M059J (cell line): ENCODE measurements at places on chromosomes 1 and 21. TPM values are rescaled to one million over a fixed set of nuclear protein-coding genes. Genes with fewer than 3 reads are reported as not detected.

The TDRD10 gene
- total RNA-seq = not detected in 2 replicates

The CHIA gene
- not detected in 2 replicates for total RNA-seq

The SPRR2E gene
- total RNA-seq = not detected in 2 replicates

DNA sequence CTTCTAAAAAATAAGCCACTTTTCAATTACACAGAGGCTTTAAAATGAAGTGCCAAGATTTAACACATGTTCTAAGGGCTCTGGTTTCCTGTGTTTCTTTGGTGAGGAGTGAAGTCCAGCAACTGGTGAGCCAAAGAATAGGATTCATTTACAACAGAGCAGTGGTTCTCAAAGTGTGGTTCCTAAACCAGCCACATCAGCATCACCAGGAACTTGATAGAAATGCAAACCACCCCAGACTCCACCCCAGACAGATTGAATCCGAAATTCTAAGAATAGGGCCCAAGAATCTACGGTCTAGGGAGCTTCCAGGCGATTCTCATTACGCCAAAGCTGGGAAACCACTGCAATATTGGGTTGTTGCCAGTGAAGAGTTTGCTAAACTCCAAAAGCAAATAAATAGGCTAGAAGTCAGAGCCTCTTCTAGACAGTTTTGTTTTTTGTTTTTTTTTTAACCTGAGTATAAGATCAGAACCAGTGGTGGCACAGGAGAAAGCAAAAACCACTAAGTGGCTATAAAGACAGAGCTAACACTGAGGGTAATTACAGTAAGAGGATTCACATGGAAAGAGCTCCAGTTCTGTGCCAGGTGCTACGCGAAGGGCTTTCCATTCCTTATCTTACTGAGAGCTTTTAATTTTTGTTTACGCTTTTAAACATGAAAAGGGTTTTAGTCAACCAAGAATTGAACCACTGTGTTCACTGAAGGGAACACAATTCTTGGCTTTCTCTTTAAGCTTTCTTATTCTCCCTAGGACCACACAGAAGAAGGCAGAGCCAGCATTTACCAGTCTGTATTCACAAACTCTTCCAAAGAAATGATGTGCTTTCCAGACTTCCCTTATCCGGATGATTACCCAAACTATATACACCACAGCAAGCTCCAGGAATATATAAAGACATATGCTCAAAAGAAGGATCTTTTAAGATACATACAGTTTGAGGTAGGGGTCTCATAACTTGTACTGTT, 42.4 kb upstream of the FMO2 start:
- peak; percentile 29 for DNase-seq

DNA sequence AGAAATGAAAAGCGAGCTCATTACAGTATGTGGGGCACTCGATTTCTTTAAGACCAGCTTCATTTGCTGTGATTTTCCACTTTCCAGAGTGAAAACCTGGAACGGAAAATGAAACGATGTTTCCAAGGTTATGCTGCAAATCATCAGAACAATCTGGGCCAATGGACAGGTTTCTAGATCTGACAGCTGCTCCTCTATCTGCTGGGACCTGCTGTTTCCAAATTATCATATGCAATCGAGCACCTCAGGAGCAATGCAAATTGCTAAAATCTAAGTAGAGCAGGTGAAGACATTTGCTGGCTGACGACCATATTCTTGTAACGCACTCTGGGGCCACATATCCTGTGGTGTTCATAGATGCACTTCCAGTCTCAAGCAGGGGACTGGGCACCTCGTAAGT, 39.7 kb upstream of the TIAM1 start:
- no peak for DNase-seq

- no peak for DNase-seq
Observed at GRCh38 chr1:216723274-216723780, at the start of gene ESRRG. TSS of gene ESRRG (minus strand) at chr1:216723429. CDS start at chr1:216723299, 130 bp downstream.

DNA sequence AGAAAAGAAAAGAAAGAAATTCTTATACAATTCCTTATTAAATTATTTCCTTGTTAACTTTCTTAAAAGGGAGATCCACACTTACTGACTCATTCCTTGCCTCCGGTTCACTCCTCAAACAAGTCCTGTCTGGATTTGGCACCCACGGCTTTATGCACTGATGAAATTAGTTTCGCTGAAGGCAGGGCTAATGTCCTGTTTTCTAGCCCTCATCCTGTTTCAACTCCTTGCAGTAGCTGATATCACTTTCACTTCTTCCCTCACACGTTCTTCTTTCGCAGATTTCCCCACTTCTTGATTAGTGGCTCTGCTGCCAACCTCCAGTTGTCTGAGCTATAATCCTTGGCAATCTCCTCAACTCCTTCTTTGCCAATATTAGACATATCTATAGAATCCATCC, 215.2 kb downstream of the URB2 start:
- no peak for DNase-seq

DNA sequence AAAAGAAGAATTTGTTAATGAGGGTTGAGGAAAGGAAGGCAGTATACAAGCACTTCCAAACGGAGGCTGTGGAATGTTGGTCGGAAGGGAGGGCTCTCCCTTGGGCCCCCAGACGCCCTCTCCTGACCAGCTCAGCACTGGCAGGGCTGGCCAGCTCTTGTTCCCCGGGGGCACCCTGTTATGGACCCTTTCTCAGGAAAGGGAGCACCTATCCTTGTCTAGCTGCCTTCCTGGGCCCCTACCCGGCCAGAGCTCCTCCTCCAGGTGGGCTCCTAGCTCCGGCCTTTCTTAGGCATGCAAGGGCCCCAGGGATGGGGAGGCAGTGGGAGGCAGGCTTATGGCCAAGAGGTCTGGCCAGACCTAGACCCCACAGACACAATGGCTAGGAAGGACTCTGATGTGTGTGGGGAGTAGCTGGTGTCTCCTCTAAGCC, 926 bp downstream of the BLACAT1 start:
- DNase-seq = no peak

DNA sequence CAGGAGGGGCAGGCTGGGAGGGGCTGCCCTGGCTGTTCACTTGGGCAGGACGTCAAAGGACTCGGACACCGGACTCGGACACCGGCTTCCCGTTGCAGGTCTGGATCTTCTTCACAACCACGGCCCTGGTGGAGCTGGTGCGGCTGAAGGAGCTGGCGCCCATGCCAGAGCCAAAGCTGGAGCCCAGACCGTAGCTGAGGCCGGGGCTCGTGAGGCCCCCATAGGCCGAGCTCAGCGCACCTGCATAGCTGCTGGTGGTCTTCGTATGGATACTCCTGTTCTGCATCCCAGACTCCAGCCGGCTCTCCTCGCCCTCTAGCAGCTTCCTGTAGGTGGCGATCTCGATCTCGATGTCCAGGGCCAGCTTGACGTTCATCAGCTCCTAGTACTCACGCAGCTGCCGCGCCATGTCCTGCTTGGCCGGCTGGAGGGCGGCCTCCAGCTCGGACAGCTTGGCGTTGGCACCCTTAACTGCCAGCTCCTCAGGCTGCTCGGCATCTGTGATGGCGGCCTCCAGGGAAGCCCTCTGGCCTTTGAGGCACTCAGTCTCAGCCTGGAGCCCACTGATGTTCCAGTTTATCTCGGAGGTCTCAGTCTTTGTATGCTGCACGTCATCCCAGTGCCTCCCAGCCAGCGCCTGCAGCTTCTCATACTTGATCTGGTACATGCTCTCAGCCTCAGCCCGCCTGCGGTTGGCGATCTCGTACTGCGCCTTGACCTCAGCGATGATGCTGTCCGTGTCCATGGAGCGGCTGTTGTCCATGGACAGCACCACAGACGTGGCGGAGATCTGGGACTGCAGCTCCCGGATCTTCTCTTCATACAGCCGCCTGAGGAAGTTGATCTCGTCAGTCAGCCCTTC, 15.1 kb upstream of the KLF17 start:
- DNase-seq = no peak

DNA sequence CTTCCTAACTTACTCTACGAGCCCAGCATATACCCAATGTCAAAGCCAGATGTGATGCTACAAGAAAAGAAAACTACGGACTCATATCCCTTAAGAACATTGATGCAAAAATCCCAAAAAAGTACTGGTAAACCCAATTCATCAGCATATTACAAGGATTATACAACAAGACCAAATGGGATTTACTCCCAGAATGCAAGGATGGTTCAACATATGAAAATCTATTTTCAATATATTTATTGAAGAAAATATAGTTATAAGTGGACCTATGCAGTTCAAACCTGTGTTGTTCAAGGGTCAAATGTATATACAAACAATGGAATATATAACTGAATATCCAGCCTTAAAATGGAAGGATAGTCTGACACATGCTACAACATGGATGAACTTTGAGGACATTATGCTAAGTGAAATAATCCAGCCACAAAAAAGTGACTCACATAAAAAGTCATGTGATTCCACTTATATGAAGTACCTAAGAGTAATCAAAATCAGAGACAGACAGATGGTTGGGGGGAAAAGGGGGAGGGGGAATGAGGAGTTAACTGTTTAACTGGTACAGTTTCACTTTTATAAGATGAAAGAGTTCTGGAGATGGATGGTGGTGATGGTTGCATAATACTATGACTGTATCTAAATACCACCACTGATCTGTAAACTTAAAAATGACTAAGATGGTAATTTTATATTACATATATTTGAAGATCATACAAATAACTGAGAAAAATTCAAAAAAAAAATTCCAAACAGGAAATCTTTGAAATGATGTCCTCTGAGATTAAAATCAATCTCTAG, 3.7 kb upstream of the KLF18 start:
- no peak for DNase-seq
